Urinary bladder (tissue), 4 donors: ENCODE measurements at places on chromosomes 6 and 20. TPM values are rescaled to one million over a fixed set of nuclear protein-coding genes. Genes with fewer than 3 reads are reported as not detected.

- DNase-seq, result no peak
Observed at GRCh38 chr20:62736407-62737071, 27.9 kb downstream of the NTSR1 start.

DNA sequence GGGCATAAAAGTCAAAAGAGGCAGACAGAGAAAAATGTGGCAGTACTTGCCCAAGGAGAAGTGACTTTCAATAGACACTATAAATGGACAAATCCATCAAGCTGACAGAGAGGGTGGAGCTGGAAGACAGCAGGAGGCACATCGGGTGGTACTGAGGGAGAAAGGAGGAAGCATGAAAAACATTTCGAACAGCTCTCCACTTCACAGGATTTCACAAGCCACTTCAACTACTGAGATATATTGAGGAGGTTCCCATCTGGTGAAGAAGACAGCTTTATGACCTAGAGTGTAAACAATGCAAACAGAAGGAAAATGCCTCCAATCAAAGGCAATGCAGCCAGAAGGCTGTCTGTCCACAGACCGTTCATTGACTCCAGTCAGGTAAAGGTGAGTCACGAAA, 259.4 kb upstream of the ECI2 start:
- DNase-seq, result no peak

DNA sequence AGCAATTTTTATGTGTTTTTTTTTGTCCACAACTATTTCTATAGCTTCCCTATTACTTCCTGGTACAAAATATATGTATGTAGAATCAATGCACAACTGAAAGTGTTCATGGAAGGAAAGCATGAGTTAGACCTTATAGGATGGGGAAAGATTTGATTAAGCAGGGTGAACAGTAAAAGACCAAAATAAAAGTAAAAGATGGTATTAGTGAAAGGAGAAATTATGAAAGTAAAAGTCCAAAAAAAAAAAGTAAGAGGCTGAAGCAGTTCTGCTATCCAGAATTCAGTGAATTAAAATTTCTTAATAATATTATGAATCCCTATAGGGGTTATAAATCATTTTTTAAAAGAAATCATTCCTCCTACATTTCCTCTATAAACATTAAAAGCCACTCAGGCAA, 114.3 kb downstream of the EPHA7 start:
- no peak for DNase-seq

GRCh38 chr6:91961236-91961635, 1374.4 kb upstream of the MAP3K7 start:
- DNase-seq, result no peak

- DNase-seq, result no peak
Observed at GRCh38 chr6:169222126-169222525, 31.5 kb downstream of the THBS2 start.

- DNase-seq, result no peak
Observed at GRCh38 chr6:144519426-144519825, 234.3 kb downstream of the UTRN start.

DNA sequence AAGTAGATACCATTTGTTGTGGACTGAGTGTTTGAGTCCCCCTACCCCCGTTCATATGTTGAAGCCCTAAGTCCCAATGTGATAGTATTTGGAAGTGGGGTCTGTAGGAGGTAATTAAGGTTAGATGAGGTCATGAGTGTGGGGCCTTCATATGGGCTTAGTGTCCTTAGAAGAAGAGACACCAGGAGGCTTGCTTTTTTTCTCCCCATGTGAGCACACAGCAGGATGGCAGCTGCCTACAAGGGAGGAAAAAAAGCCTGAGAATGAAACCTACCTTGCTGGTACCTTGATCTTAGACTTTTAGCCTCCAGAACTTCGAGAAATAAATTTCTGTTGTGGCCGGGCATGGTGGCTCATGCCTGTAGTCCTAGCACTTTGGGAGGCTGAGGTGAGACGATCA, 67.9 kb upstream of the TULP4 start:
- no peak for DNase-seq

DNA sequence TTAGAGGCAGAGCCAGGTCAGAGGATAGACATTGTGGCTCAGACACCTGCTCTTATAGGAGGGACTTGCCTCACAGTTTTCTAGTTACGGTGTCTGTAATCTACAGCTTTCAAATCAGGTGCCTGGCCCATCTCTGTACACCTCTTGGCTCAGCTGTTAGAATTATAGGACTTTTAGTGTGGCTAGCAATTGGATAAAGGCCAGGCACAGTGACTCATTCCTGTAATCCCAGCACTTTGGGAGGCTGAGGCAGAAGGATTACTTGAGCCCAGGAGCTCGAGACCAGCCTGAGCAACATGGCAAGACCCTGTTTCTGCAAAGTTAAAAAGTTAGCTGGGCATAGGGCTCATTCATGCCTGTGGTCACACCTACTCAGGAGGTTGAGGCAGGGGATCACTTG, 20.0 kb downstream of the BRPF3 start:
- no peak for DNase-seq

DNA sequence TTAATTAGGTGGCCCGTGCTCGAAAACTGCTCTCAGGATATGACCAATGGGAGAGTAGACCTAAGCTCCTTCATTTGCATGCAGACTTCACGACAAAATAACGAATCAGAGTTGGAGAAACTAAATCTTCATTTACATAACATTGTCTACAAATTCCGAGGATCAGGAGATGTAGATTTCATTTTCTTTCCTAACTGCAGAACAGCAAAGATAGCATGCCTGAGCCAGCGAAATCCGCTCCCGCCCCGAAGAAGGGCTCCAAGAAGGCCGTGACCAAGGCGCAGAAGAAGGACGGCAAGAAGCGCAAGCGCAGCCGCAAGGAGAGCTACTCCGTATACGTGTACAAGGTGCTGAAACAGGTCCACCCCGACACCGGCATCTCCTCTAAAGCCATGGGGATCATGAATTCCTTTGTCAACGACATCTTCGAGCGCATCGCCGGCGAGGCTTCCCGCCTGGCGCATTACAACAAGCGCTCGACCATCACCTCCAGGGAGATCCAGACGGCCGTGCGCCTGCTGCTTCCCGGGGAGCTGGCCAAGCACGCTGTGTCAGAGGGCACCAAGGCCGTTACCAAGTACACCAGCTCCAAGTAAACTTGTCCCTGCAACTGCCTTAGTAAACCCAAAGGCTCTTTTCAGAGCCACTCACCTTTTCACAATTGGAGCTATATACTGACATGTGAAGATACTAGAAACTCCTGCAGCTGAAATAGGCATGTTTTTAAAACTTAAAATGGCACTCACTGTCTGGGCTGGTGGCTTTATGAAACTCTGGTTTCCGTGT, 96.5 kb downstream of the HFE start:
- peak; percentile 92 for DNase-seq

DNA sequence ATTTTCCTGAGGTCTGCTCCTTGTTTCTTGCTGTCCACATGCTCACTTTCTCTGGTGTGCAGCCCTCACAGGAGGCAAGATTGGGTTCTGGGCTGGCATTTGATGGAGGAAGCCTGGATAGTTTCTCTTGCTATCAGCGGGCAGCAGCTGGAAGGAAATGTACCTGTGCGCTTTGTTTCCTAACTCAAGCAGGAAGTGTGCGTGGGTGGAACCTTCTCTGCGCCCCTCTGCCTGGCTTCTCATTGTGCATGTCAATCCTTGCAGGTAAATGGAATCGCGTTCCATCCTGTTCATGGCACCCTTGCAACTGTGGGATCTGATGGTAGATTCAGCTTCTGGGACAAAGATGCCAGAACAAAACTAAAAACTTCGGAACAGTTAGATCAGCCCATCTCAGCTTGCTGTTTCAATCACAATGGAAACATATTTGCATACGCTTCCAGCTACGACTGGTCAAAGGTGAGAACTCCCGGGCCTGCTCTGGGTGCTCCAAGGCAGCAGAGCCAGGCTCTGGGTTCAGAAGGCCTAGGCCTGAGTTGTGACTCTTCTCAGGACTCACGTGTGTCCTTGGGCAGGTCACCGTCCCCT, 16.8 kb upstream of the RBM38 start:
- DNase-seq, result no peak

- no peak for DNase-seq
Observed at GRCh38 chr6:37259191-37259590, 1.2 kb upstream of the TMEM217 start.

GRCh38 chr6:28264834-28265401, 2.0 kb upstream of the ZSCAN26 start:
- DNase-seq, result no peak

GRCh38 chr6:96943555-96944215, 19.2 kb downstream of the KLHL32 start:
- DNase-seq, result no peak

DNA sequence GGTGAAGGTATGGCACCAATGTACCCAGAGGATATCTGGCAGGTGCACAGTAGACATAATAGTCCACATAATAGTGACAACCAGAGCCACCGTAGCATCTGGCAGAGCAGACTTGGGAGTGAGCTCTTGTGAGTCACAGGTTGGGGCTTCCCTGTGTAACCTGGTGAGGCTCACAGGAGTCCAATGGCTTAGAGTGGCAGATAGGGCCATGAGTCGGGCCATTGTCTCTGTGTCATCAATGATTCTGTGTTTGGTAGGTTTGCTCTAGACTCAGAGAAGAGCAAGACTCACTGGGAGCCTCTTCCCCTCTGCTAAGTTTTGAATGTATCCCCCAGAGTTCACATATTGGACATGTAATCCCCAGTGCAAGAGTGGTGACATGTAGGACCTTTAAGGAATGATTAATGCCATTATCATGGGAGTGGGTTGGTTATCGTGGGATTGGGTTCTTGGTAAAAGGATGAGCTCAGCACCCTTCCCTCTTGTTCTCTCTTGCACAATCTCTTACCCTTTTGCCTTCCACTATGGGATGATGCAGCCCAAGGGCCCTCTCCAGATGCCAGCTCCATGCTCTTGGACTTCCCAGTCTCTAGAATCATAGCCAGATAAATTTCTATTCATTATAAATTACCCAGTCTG, 22.6 kb upstream of the SIRPA start:
- no peak for DNase-seq

Gene RUNX2
- 2.6 TPM for polyA plus RNA-seq

Gene TPD52L1
- 160 TPM for polyA plus RNA-seq

Gene WFDC10B
- polyA plus RNA-seq, result 6.9 TPM

Gene SLC35D3
- polyA plus RNA-seq, result 0.09 TPM
